ENCODE measurements at places on chromosomes 13 and 19. TPM values are rescaled to one million over a fixed set of nuclear protein-coding genes. Genes with fewer than 3 reads are reported as not detected.

- no peak for DNase-seq
Measured at GRCh38 chr13:66663206-66663605, 566.9 kb downstream of the PCDH9 start.

DNA sequence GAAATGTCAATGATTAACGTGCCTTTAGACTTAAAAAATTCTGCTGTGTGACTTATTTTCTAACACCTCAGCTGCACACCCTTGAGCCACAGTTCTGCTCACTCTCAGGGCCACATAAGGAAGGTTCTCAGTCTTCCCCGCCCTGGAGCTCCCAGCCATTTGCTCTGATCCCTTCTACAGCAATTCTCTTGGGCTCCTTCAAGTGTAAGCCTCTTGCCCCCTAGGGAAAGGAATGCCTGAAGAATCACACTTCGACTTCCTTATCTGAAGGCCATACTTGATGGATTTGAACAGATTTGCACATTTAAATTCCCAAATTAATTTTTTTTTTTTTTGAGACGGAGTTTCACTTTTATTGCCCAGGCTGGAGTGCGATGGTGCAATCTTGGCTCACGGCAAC is 44.2 kb downstream of the RASA3 start:
- DNase-seq: no peak

GRCh38 chr19:53019684-53020083 is 6.0 kb downstream of the ERVV-1 start:
- DNase-seq: no peak

DNA sequence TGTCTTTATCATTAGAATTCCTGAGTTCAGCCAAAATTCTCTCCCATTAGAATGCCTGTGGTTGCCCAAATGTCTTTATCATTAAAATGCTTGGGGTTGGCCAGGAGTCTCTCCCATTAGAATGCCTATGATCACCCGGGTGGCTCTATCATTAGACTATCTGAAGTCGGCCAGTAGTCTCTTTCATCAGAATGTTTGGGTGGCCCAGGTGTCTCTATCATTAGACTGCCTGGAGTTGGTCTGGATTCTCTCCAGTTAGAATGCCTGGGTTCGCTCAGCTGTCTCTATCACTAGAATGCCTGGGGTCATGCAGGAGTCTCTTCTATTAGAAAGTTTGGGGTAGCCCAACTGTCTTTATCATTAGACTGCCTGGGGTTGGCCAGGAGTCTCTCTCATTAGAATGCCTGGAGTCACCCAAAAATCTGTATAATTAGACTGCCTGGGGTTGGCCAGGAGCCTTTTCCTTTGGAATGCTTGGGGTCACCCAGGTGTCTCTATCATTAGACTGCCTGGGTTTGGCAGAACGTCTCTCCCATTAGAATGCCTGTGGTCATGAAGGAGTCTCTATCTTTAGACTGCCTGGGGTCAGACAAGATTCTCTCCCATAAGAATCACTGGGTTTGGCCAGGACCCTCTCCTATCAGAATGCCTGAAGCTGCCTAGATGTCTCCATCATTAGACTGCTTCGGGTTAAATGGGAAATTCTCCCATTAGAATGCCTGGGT is 1478.3 kb downstream of the UQCRFS1 start:
- no peak for DNase-seq

- DNase-seq: no peak
Measured at GRCh38 chr13:72004784-72005374, 137.9 kb upstream of the DACH1 start.

DNA sequence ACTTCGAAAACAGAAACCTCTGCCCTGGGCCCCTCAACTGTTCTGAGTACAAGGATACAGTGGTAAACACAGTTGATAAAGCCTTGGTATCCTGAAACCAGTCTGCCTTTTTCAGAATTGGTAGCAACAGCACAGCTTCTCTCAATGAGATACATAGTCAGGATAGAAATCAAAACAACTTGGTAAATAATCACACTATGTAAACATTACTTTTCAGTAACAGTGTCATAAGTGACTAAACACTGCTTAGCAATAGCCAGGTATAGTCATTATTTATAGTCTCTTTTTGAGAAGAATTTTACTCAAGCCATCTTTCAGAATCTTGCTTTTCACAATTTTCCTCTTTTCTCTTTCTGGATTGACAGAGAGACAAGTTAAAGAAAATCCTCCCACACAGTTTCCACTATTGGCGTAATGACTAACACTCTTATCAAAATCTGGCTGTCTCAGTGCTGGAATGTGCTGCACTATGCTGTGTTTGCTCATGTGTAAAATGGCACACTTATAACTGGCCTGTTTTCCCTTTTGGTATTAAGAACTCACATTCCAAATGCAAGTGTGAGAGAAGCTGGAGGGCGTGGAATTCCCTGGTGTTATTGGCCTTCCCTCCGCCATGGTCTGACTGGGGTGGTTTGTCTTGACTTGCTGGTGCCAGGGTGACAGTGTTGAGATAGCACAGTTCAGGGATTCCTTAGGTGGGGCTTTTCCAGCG is 368.8 kb downstream of the TDRD3 start:
- DNase-seq: no peak

GRCh38 chr13:74200081-74200480 is 65.9 kb upstream of the KLF12 start:
- DNase-seq: no peak

- DNase-seq: no peak
Measured at GRCh38 chr19:54558339-54558738, 15.3 kb upstream of the LILRA2 start.

DNA sequence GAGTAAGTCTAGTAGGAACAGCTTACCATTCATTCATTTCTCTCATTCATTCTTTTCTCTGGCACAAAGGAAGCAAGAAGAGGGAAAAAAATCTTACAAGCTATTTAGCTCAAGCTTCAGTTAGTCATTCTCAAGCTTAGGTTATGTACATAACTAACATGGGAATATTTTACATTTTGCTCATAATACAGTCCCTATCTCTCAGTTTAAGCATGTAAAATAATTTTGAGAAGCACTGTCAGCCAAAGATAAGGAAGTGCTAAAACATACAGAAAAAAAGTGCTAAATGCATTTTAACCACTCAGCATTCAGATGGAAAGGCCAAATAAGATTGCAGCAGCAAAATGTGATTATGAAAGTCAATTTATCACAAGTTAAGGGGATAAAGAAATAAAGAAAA is 7.9 kb downstream of the RBM26 start:
- no peak for DNase-seq

- DNase-seq: no peak
Measured at GRCh38 chr13:79582896-79583295, 101.9 kb downstream of the NDFIP2 start.

DNA sequence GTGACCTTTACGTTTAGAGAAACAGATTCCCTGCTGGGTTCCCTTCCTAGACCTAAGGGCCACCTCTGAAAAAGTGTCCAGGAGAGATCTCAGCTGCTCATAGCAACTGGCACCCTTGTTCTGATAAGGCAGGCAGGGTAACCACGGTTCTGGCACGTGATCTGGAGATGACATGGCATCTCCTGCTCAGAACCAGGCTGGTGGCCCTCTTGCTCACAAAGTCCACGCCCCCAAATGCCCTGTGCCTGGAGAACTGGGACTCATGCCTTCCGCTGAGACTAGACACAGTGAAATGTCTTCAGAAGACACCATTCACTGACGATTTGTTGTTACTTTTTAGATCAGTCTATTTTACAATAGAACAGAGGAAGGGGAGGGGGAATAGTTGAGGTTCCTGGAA is 174.1 kb downstream of the ZNF536 start:
- no peak for DNase-seq

DNA sequence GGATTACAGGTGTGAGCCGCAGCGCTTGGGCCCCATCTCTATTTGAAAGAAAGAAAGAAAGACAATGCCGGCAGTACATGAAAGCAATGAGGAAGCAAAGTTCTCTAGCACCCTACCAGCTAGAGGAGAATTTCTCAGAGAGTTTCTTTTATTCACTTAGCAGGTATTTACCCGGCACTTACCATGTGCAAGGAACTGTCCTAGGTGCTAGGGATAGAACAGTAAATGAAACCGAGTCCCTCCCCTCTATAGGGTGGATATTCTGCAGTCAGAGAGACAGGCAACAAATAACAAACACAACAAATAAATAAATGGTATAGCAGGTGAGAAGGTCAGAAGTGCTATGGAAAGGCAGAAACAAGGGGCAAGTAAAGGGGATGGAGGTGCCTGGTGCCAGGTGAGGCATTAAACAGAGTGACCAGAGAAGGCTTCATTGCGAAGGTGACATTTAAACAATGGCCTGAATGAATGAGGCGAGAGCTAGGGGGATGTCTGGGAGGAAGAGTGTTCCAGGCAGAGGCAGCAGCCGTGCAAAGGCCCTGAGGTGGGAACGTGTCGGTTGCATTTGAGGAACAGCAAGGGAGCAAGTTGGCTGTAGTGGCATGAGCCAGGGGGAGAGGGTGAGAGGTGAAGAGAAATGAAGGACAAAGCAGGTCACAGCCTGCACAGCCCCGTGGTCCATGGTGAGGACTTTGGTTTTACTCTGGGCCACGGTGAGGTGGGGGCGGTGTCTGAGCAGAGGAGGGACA is 10.8 kb upstream of the MYH14 start:
- DNase-seq: no peak

- DNase-seq: no peak
Measured at GRCh38 chr13:40599747-40600146, 66.7 kb downstream of the FOXO1 start.

DNA sequence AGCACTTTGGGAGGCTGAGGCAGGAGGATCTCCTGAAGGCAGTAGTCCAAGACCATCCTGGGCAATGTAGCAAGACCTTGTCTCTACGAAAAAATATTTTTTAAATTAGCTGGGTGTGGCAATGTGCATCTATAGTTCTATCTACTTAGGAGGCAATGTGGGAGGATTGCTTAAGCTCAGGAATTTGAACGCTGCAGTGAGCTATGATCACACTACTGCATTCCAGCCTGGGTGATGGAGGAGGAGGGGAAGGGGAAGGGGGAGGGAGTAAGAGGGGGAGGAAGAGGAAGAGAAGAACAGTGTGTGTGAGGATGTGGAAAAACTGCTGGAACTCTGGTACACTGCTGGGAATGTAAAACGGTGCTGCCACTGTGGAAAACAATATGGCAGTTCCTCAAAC is 9.2 kb upstream of the CLIP3 start:
- no peak for DNase-seq

- DNase-seq: no peak
Measured at GRCh38 chr13:109599901-109600657, 186.3 kb downstream of the IRS2 start.

GRCh38 chr13:72662548-72662947 is 64.9 kb downstream of the MZT1 start:
- no peak for DNase-seq

GRCh38 chr13:84784443-84785153 is 902.3 kb upstream of the SLITRK1 start:
- no peak for DNase-seq

DNA sequence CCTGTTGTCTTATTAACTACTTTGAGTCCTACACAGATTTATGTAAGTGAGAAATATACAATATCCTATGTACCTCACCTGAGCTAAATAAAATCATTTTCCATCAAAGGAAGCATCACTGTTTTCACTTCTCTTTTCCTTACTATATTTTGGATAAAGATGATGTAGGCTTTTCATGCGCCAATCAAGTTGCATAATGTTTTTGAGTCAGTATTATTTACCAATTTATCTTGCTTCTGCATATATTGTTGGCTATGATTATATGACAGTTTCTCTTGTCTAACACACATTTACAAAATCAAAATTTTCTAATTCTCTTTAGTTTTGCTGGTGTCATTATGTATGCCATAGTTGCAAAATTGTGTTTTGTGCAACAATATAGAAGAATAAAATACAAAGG is 67.9 kb upstream of the FRY start:
- no peak for DNase-seq

DNA sequence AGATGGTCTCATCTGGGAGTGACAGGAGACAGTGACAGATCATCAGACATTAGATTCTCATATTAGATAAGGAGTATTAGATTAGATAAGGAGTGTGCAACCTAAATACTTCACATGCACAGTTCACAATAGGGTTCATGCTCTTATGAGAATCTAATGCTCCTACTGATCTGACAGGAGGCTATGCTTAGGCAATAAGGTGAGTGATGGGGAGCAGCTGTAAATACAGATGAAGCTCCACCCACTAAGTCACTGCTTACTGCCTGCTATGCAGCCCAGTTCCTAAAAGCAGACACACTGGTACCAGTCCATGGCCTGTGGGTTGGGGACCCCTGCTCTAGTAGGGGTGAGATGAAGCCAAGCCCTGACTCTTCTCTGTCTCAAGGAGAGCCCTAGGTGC is 10.0 kb upstream of the IGFL3 start:
- DNase-seq: no peak

- DNase-seq: no peak
Measured at GRCh38 chr13:52838433-52839107, 9.9 kb downstream of the PCDH8 start.

- DNase-seq: no peak
Measured at GRCh38 chr19:39335168-39335548, 685 bp downstream of the GMFG start.

- no peak for DNase-seq
Measured at GRCh38 chr13:72403396-72404010, 323.9 kb downstream of the MZT1 start.

DNA sequence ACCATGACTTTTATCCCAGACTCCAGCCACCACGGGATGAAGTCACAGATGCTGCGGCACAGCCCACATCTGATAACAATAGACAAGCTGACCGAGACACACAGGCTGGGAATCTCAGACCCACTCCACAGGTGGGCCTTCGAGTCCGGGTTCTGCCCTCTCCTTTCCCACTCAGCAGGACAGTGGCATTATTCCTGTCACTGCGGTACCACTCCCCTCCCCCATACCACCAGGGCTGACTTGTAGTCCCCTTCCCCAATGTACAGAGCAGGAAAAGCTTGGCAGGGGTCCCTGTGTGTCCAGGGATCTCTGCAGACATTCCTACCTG is 179 bp upstream of the AMER2 start:
- no peak for DNase-seq

- no peak for DNase-seq
Measured at GRCh38 chr13:105007166-105007808, 1528.2 kb downstream of the EFNB2 start.

DNA sequence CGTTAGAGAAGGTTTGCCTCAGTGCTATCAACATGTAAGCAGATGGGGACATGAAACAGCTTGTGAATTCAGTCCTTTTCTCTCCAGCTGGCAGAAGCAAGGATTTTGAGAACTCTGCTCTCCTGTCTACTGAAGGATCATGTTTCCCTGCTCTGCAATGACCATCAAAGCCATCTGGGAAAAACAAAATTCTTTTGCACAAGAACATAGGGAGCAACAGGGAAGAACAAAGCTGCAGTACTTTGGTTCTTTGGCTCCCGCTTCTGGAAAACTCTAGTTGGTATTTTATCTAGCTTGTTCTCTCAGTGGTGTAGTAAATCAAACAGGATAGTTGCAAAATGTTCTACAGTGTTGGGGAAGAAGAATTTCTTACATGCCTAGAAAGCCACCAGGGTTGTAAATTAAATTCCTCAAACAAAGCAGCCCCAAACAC is 270.4 kb downstream of the ENOX1 start:
- no peak for DNase-seq

- no peak for DNase-seq
Measured at GRCh38 chr19:8069096-8069973, 16.8 kb downstream of the CCL25 start.

GRCh38 chr13:34914416-34914815 is 27.7 kb upstream of the NBEA start:
- no peak for DNase-seq

The ZNF546 gene
- 7.8 TPM for total RNA-seq

The CCDC8 gene
- total RNA-seq: 30.8 TPM

The RNF17 gene
- not detected for total RNA-seq

The RFPL4AL1 gene
- not detected for total RNA-seq

The SPC24 gene
- 3.9 TPM for total RNA-seq

The SLC7A10 gene
- total RNA-seq: not detected

The IFI30 gene
- total RNA-seq: 23.3 TPM

The DCT gene
- total RNA-seq: 0.16 TPM

The SMAD9 gene
- 4.2 TPM for total RNA-seq

The PDX1 gene
- total RNA-seq: not detected

The FAM83E gene
- total RNA-seq: not detected

The KCNJ14 gene
- total RNA-seq: 0.27 TPM
